AG08396 (cell line): ENCODE measurements at places on chromosomes 4 and X.
A peak's percentile ranks its signal among the peaks of the same experiment; 100 is the strongest.

GRCh38 chr4:103207673-103208072, 9.5 kb upstream of the CENPE start:
- no peak for DNase-seq

- DNase-seq: no peak
Observed at GRCh38 chr4:7076696-7077082, 8.8 kb upstream of the GRPEL1 start.

DNA sequence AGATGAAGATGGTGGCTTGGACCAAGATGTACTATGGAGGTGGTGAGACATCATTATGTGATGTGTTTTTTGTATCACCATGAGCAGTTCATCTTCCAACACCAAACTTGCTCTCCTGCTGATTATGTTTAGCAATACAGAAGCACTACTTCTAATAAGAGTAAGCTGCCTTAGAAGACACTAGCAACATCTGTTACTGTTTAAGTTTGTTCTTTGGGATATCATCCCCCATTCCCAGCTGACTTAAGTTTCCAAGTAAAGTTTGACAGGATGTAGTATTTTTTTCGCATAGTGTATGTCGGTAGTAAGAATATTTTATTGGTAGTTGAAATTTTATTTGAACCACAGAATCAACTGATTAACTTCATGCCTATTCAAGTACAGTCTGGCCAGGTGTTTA, 123.5 kb upstream of the BMPR1B start:
- no peak for DNase-seq

- no peak for DNase-seq
Observed at GRCh38 chrX:133888984-133889383, 96.4 kb downstream of the GPC3 start.

DNA sequence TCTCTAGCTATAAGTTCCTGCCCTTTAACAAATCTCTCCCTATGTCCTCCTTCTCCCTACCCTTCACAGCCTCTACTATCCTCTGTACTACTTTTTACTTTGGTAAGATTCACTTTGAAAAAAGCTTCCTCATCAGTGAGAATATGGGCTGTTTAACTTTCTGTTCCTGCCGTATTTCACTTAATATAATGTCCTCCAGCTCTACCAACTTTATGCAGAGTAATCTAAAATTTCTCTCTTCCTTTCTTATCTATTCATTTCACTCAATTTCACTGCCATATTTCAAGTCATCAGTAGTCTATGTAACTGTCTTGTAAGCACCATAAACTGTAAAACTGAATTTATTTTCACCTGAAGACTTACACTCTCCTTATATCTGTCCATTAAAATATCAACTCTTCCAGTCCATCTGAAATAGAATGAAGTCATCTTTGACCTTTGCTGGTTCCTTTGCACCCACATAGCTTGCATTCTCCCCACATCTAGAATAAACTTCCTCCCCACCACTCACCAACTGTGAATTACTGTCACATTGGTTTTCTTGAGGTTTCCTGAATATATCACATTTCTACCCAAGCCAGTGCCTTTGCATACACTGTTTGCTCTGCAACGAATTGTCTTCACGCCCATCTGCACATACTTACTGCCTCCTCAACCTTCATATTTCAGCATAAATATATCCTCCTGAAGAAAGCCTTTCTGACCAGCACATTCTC, 54.6 kb downstream of the ARAP2 start:
- no peak for DNase-seq

DNA sequence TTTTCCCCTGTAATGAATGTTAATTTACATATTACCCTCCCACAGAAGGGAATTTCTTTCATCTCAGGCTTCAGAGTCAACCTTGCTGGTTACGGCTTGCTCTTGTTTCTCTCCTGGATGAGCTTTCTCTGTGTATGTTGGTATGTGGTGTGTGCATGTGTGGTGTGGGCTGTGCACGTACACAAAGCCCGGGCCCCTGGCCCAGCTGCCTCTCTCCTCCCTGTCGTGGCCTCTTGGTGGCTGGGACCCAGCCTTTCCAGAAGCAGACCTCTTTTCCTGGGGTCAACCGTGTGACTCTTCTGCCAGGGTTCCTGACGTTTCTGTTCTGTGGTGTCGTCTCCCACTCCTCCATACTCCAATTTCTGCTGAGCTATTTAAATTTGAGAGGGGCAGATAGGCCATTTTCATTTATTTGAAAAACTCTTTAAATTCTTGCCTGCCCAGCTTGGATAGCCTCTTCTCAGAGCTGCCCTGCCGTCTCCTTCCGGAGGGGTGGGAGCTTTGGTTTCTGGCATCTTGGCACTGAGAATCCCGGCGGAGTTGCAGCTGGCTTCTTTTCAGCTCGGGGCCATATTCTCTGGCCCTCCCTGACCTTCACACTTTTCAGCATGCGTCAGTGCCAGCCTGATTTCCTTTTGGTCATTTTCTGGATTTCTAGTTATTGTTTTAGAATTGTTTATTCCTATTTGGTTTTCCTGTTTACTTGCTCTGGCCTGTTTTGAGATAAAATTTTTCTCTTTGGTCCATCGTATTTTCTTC, 25.1 kb downstream of the FHDC1 start:
- DNase-seq: no peak

GRCh38 chr4:57734104-57734670, 624.0 kb upstream of the IGFBP7 start:
- DNase-seq: no peak

DNA sequence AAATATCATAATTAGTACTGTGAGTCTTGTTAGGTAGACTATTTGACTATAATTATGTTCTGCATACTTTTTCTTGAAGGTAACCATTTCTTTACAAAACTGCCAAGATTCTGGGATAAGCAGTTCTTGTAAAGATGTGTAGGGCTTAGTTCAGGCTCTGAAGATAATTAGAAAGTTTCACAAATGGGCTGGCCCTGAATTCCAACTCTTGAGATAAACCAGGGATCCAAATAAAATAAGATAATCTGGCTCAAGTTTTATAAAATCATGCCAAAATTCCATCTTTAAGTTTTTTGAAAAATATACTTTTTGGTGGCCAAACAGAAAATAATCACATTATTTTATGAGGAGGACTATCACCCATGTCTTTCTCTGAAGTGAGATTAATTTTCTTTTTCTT, 35.5 kb upstream of the GLRB start:
- DNase-seq: no peak

GRCh38 chr4:182886205-182886604, 31.0 kb downstream of the DCTD start:
- no peak for DNase-seq

- DNase-seq: no peak
Observed at GRCh38 chrX:47648376-47648775, 2.0 kb downstream of the ELK1 start.

- DNase-seq: no peak
Observed at GRCh38 chr4:97038146-97038516, 1105.1 kb downstream of the STPG2 start.

- DNase-seq: no peak
Observed at GRCh38 chr4:100070868-100071267, 119.4 kb downstream of the DDIT4L start.

DNA sequence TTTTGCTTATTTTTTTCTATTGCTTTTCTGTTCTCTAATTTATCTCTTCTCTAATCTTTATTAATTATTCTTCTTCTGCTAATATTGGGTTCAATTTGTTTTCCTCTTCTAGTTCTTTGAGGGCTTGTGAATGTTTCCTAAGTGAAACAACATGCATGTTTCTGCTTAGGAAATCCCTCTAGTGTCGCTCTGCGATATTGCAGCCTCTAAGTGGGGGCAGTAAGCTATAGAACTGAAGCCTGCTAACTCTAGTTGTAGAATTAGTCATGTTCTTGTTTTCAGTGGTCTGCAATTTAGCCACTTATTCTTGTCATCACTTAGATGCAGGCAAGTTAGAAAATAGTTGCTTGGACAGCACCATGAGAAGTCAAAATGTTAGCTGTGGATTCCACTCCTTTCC, 222.6 kb downstream of the SPIN4 start:
- DNase-seq: no peak

DNA sequence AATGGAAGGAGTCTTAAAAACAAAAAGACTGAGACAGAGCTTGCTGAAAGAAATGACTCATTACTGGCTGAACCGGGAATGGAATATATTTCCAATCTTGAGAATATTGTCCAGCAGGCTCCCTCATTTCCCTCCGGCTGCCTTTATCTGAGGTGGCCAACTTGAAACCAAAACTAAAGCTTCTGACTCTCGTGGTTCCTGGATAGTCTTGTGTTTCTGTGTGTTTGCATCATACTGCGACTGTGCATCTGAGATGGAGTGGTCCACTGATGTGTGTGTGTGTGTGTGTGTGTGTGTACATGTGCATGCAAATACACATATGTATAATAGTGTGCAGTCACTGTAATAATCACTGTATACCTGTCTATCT, 145.6 kb upstream of the SCML1 start:
- peak; percentile 42 for DNase-seq

- DNase-seq: no peak
Observed at GRCh38 chrX:26295425-26295824, 79.5 kb downstream of the MAGEB5 start.

DNA sequence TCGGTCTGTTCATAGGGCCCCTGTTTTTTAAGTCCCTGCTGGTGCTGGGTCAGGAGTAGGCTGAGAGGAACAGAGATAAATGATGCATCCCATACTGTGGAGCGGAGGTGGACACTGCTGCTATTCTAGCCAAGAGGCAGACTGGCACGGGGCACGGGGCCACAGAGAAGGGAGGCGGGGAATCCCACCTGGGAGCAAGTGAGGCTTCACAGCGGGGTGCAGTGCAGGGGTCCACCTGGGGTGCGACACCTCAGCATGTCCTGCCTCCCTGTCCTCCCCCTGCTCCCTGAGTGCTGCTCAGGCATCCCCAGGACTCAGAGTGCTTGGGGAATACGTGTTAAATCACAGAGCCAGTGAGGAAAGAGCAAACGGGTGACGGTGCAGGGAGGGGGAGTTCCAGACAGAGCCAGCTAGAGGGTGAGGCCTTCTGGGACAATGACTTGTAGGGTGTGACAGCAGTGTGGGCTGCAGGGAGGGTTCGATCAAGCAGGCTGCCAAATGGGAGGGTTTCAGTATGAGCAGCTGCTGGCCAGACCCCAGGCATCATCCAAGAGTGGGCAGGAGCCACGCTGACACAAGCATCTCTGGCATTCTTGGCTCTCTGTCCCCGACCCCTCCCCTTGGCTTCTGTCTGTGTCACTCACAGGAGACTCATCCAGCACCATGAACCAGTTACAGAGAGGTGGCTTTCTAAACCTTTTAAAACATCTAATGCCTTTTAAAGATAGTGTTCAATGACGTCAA, 13.7 kb upstream of the HTRA3 start:
- DNase-seq: peak; percentile 38

- DNase-seq: no peak
Observed at GRCh38 chr4:74893171-74893570, 39.7 kb upstream of the PARM1 start.

GRCh38 chr4:185838104-185838452, 26.1 kb upstream of the SORBS2 start:
- DNase-seq: no peak

- no peak for DNase-seq
Observed at GRCh38 chr4:8834681-8835220, 36.9 kb downstream of the HMX1 start.

- DNase-seq: no peak
Observed at GRCh38 chr4:137967480-137968190, 274.5 kb downstream of the SLC7A11 start.

GRCh38 chr4:102551958-102552565, 50.9 kb downstream of the NFKB1 start:
- no peak for DNase-seq

DNA sequence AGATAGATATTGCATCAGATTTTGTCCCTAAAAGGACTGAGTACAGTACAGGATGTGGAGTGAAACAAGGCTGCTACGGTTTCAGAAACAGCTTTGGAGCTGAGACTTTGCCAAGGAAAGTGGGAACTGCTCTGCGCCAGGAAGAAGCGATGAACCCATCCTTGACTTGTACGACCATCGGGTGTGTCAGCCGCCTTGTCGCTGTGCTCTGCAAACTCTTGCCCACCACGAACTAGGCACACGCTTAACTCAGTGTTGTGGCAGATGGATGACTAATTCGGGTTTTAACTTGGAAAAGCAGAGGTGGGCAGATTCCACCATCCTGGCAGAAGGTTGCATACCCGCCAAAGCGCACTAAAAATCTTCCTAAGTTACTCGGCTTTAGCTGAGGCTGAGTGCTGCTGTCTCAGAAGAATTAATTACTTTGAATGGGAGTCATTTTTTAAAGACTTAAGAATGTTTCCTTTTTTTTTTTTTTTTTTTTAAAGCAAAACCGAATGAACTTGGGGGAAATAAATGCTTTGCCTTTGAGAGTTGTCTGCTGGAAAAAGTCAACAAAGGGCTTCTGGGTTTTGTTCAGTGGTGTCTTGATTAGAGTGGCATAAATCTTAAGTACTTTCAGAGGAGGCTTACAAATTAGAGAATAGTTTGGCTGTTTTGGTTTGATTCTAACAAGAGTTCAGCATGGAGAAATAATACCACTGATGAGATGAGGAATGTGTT, 69.5 kb downstream of the SHROOM2 start:
- no peak for DNase-seq

DNA sequence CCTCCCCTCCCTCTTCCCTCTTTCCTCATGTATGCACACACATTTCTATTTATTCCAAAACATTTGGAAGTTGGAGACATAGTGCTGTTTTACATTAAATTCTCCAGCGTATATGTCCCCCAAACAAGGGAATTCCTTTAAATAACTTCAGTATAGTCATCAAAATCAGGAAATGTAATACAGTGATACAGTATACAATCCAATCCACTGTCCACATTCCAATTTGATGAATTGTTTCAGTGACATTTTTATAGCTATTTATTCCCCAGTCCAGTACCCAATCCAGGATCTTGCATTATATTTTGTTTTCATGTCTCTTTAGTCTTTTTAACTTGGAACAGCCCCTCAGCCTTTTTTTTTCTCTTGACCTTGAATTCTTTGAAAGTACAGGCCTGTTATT, 233.0 kb downstream of the DKK2 start:
- no peak for DNase-seq

GRCh38 chr4:154617820-154618317, 5.4 kb upstream of the FGG start:
- no peak for DNase-seq

DNA sequence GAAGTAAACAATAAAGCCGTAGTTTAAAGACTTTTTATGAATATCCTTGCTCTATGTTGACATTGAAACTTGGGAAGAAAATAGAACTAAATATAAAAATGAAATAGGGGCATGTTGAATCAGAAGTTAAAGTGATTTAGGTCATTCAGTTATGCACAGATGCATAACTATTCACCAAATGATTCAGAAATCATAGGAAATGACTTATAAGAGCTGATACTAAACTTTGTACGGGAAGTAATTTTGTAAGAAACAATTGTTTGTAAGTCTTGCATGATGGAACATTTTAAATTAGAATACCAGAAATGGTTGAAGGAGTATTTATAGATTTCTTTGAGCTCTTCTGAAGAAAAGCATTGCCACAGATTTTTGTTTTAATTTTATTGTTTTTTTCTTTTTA, 246.5 kb downstream of the CPE start:
- DNase-seq: no peak

DNA sequence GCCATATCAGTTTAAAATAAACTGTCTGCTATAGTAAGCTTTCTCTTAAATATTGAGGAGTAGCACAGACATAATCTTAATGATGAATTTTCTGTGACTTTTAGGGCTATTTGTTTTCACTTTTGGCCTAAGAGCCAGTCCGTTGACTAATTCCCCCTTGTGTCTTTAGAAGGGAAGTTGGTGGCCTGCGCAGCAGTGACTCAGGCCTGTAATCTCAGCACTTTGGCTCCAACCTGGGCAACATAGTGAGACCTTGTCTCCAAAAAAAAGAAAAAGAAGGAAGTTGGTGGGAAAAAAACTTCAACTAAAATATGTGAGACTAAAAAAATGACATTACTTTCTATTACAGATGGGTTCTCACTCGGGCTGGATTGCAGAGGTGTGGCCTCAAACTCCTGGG, 3.4 kb downstream of the NCAPG start:
- no peak for DNase-seq

GRCh38 chr4:157558016-157558415, 337.5 kb downstream of the GRIA2 start:
- no peak for DNase-seq
